ENCODE measurements at places on chromosomes 5 and 9. TPM values are rescaled to one million over a fixed set of nuclear protein-coding genes. Genes with fewer than 3 reads are reported as not detected.

TNFSF15 gene
- 0.10 TPM for total RNA-seq

SPATA31D4 gene
- not detected for total RNA-seq

ARSI gene
- total RNA-seq, result 32.7 TPM

CBY3 gene
- total RNA-seq, result not detected

AFAP1L1 gene
- total RNA-seq, result 9.1 TPM

CTNND2 gene
- 0.17 TPM for total RNA-seq

NUTM2G gene
- not detected for total RNA-seq

SPAAR gene
- not detected for total RNA-seq

TESK1 gene
- 7.1 TPM for total RNA-seq

PPP3R2 gene
- total RNA-seq, result not detected

JAKMIP2 gene
- 1.1 TPM for total RNA-seq

PCDH1 gene
- 5.4 TPM for total RNA-seq

DNA sequence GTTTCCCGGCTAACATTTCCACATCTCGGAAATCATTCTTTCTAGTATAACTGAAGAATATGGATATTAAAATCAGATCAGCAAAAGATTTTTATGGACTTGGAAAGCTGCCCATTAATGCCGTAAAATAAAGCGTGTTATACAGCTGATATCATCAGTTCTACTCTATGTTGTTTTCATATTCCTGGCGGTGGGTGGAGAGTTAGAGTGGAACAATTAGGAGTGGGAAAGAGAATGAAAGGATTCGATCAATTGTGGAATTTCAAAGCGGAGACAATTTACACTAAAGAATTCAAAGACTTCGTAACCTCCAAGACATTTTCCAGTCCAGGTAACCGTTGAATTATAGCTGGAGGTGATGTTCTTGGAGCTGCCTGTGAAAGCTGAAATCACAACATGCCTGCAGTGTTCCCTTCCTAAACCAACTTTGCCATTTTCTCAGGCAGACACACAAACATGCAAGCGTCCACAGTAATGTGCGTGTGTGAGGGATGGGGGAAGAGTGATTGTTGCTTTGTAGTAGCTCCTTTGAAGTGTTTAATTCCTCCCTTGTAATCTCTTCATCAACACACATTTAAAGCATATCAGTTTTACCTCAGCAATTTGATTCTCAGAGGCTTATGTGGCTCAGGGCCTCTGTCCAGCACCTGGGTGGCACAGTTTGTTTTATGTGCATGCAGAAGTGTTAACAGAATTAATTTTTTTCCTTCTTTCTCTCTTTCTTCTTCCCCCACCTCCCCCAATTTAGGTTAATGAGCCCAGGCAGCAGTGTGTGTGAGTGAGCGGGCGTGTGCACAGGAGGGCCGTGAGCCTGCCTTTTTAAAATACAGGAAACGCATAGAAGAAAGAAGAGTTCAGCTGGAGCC is 544.1 kb downstream of the RAB3C start:
- peak; percentile 12 for DNase-seq

DNA sequence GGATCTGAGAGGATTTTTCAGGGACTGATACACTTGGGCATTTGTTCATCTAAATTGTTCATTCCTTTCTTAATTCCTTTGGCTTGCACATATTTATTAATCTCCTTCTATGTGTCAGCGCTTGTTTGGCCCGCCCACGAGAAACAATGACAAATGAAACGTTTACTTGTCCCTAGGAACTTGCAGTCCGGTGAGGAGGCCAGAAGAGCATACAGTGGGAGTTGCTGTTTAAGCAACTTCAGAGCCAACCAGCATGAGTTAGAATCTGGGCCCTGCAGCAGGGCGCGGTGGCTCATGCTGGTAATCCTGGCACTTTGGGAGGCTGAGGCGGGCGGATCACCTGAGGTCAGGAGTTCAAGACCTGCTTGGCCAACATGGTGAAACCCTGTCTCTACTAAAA is 18.8 kb downstream of the FBXL7 start:
- DNase-seq, result no peak

DNA sequence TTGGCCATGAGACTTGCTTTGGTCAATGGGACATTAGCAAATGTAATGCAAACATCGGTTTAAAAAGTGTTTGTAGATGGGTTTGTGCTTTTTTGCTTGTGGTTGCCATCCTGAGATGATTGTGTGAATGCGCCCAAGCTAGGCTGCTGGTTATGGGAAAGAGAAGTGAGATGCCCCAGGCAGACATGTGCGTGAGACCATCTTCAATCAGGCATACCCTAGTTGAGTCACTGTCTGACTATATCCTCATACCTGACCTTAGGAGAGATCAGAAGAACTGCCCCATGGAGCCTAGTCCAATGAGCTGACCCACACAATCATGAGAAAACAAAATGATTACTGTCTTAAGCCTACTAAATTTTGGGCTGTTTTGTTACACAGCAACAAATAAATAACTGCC is 36.8 kb upstream of the ZNF608 start:
- no peak for DNase-seq

GRCh38 chr5:89721353-89721752 is 688.2 kb downstream of the CETN3 start:
- DNase-seq, result no peak

DNA sequence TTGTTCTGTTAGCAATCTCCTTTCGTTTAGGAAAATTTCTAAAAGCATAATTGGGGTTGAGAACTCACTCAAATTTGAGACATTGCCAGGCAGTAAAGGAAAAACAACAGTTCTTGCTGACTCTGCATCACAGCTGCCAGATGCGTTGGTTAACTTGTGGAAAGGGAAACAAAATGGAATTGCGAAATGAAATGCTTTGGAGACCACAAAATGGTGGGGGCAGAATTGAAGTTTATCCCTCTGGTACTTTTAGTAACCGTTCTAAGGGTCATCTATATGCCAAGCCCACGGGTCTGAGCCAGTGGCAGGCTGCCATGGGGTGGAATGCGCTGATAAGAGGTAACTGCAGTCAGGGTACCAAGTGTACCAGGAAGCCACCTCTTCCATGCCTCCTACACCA is 28.6 kb upstream of the SELENOP start:
- DNase-seq, result peak; percentile 72

GRCh38 chr9:108783731-108784495 is 71.9 kb downstream of the ACTL7B start:
- no peak for DNase-seq

DNA sequence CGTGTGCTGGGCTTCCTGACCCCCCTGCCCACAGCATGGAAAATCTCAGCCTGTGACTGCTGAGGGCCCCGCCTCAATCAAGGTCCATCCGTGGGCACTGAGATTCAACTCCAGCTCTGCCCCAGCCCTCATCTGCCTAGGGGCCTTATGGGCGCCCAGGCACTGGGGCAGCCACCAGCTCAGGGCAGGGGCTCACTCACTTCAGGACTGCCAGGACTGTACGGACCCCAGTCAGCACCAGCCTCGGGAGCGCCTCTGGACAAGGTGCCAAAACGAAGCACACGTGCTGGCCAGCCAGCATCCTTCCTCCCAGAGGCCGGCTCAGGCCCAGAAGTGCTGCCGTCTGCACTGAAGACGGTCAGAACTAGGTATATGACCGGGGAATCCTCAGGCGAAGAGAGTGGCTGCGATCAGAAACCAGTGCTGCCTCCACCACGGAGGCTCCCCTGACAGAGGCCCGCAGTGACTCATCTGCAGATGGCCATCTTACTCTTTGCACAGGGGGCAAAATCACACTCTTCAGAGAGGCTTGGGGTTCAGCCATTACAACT is 19.6 kb downstream of the CLPTM1L start:
- no peak for DNase-seq

DNA sequence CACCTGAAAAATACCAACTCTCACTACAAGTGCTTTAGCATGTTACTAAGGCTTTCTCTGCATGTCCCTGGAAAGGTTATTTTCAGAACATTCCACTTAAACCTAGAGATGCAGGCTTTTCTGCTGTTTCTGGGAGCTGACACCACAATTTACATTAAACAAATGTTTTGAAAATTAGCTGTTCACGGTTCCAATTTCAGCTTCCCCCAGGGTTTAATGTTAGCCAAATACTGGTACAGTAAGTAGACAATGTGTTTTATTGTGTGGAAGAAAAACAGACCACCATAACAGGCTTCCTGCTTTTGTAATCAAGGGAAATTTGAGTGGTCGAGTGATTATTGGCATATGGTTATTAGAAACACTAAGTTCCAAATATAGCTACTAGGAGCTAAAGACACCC is 32.0 kb downstream of the MACROH2A1 start:
- DNase-seq, result peak; percentile 36

GRCh38 chr9:129968690-129969485 is 74.1 kb downstream of the FNBP1 start:
- peak; percentile 94 for DNase-seq

- DNase-seq, result no peak
These were observed 7.3 kb downstream of the JMY start for GRCh38 chr5:79243224-79243623.

- no peak for DNase-seq
These were observed 293.2 kb upstream of the KLF4 start for GRCh38 chr9:107782789-107783188.

- no peak for DNase-seq
These were observed 2.6 kb upstream of the SLC6A3 start for GRCh38 chr5:1447671-1448361.

DNA sequence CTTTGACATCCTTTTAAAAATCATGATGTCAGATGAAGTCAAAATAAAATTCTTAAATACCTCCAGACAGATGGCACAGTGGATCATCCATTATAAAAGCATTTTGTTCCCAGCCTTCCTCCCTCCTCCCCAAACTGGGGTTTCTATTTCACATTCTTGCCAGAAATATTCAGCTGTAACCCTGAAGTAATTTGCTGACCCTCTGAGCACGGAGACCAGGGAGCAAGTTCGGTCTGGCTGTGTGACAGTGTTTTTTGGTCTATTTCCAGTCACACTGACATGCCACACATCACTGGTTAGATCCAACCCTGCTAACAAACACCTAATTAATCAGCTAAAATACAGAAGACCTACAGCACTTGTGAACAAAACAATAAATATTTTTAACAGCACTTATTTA is 126.2 kb upstream of the DMRT1 start:
- no peak for DNase-seq

DNA sequence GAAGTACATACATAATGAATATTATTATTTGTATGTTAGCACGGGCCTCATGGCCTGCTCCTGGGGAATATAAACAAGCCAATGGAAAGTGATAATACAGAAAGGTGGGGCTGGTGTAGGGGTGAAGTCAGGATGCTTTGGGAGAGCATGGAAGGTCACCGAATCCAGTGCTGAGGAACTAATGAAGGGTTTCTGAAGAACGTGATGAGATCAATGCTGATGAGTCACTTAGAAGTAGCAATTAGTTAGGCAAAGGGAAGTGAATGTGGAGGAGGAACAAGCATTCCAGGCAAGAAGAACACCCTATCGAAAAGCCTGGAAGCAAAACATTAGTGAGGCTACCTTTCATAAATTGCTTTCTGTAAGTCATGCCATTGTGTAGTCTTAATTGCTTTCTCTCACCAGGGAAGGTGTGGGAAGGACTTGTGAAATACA is 2.1 kb downstream of the ANXA1 start:
- peak; percentile 81 for DNase-seq

- DNase-seq, result peak; percentile 30
These were observed 1.3 kb downstream of the PTCH1 start for GRCh38 chr9:95515272-95516113.

DNA sequence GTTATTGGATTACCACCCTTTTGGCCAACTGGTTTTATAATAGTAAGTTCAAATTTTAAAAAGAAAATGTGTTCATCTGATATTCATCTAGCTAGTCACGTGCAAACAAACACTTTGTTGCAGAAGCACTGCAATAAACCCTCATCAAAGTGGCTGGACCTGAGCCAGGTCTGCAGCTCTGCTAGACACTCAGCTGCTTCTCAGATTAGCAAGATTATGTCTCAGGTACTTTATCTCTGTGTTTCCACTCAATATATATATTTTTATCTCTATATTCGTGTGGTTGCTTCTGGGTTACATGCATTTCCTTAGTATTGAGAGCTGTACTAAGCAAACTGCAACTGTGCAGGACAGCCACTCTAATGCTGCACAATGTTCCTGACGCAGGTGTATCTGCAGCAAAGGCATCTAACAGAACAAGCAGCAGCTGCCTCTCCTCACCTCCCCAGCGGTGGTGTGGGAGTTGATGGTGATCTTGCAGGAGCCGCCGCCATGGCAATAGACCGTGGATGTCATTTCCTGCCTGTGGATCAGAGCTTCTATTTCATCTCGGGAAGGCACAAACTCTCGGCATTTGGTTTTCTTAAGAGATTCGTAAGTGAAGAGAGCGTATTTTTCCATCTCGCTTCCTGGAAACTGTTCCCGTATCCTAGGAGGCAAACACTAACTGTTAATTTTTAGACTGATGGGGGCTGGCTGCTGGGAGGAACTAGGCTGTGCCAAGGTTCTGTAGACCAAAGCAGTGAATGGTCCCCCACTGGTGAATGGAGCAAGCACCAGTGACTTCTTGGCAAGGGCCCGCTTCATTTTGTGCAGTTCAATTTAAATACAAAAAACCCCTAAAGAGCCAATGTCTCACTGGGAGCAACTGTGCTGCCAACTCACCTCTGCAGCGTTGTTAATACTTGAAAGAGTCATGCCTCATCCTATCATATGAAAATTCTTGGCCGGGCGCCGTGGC is 56.7 kb upstream of the RETREG1 start:
- DNase-seq, result no peak

- peak; percentile 68 for DNase-seq
These were observed 111.5 kb upstream of the BASP1 start for GRCh38 chr5:17105744-17106418.

Measured in M059J (cell line).